Cerebellar nuclear complex (tissue), 1 donor: ENCODE measurements at places on chromosomes 5 and 9.

DNA sequence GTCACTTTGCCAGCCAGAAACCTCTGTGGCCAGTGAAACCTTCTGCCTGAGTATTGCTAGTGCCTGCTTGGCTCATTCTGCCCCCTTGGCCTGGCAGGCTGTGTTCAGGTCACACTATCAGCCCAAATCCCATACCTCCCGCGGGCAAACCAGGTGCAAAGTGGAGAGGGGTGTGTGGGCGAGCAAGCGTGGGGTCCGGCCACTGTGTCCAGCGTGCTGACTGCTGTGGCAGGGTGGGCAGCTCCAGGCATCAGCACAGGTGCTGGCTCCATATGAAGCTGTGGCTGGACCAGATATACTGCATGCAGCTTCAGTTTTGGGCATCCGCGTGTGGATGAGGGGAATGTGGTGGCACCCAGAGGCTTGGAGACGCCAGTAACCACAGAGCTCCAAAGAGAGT lies 576.5 kb upstream of the EDIL3 start:
- DNase-seq, result no peak

GRCh38 chr9:1173993-1174392 lies 123.8 kb downstream of the DMRT2 start:
- DNase-seq, result no peak

GRCh38 chr5:4625206-4625896 lies 514.8 kb upstream of the ADAMTS16 start:
- DNase-seq, result no peak

DNA sequence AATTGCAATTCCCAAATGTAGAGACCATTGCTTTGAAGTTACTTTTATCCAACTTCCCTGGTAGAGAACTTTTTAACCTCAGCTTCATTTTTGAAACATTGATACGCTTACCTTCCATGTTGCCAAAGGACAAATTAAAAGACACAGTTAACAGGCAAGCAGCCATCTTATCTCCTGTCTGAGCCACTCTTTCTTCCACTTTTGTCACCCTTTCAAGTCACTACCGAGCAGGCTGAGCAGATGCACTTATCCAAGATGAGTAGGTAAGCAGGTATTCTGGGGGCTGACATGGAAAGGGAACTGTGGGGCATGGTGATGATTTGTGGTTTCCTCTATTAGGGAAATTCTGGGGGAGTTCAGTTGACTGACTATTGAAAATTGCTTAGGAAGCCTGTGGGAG lies 66.7 kb downstream of the DOCK2 start:
- DNase-seq, result no peak

DNA sequence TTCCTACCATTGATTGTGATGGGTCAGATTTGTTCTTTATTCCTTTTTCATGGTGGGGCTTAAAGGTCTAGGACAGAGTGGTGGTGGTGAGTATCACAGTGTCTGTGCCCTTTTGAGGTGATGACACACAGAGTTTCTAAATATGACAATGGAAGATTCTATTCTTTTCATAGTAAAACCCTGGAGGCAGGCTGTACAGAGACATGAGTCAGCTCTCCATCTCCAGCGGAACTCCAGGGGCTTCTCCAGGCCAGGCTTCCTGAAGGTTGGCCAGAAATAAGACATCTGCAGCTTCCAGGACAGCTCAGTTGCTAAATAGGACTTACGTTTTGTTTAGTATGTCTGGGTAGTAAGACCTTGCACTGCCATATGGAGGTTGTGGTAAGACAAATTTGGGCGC lies 229.5 kb downstream of the CD180 start:
- DNase-seq, result no peak

DNA sequence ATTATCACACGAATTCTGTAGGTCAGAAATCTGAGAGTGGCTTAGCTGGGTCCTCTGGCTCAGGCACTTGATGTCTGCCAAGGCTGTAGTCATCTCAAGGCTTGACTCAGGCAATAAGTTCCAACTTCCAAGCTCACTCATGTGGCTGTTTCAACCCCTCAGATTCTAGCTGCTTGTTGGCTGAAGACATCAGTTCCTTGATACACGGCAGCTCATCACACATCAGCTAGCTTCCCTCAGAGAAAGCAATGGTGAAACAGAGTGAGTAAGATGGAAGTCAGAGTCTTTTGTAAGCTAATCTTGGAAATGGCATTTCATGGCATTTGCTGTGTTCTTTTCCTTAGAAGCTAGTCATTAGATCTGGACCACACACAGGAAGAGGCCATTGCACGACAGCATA lies 204.2 kb upstream of the PTGER4 start:
- DNase-seq, result no peak

DNA sequence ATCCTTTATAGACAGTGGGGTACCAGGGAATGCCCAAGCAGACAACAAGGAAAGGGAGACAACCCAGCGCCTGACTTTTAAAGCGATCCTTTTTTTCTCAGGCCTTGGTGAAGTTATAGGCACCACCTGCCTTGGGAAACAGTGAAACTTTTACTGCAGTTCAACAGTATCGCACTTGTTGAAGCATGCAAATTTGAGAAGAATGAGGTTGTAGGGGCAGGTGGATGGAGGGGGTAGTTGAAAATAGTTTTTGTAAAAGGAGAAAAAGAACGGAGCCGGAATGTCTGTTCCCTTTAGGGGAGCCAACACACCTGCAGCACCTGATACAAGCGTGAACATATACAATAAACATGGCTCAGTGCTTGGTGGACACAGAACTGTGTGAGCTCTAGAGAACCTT lies 190.2 kb upstream of the NR3C1 start:
- DNase-seq, result no peak

- no peak for DNase-seq
These were observed 44.6 kb upstream of the SHOC1 start for GRCh38 chr9:111839387-111839786.

GRCh38 chr9:136504512-136505348 lies 21.9 kb upstream of the SEC16A start:
- DNase-seq, result no peak

- DNase-seq, result no peak
These were observed 246.6 kb downstream of the TAF11L14 start for GRCh38 chr5:17880869-17881268.

DNA sequence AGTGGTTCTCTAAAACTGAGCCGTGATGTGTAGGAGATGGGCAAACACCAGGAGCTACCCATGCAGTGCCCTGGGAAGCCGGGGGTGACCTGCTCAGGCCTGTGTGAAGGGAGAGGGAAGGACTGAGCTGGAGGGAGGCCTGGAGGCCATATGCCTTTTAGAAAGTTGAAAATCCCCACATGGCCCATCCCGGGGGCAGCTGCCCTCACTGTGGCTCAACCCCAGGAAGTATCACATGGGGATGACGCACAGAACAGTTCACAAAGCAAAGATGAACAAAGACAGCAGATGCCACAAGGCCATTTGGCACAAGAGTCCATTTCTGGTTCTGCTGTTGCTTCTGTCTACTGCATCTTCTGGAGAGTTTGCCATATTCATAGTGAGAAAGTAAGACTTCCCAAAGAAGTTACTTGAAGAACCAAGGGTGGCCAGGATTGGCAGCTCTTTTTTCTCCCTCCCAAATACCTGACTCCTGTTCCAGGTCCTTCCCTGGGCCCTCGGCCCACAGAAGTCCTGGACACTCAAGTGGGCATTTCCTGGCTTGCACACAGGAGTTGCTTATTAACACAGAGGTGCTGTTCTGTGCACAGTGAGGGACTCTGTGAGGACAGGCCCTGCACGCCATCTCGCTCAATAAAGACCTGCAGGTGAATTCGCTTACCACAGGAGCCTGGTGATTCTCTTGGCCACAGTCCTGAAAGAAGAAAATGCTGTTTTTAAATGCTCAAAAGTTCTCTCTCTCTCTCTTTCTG lies 25.1 kb downstream of the ACSL6 start:
- no peak for DNase-seq

DNA sequence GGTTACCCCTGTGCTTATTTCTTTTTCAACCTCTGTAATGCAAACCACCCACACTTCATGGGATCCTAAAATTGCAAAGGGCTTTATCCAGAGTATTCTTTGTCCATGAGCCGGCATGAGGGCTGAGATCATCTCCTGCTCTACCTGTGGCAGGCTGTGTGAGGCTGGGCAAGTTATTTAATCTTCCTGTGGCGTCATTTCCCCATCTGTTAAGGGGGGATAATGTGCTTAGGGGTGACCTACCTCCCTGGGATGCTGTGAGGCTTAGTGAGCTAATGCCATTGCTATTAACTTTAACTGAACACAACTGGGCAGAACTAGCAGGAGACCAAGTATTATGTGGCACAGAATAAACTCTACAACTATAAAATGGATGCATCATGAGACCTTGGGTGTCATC lies 17.0 kb downstream of the FRMPD1 start:
- DNase-seq, result no peak

- DNase-seq, result no peak
These were observed 75.8 kb upstream of the SARDH start for GRCh38 chr9:133813749-133814585.

- no peak for DNase-seq
These were observed 74.3 kb downstream of the NDFIP1 start for GRCh38 chr5:142182840-142183239.

DNA sequence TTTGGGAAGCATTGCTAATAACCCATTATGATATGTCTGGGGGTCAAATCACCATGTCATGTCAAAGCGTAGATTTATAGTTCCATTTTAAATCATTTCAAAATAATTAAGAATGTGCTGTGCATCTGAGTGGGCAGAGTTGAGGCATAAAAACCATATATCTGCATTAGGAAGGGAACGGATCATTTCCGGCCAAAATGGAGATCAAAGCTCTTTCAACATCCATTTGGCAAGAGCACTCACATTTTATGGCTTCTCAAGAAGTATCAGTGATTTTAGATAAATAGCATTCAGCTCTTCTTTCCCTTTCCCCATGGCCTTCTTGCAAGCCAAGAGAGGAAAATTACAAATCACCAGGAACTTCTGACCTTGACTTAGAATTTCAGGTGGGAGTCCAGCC lies 89.9 kb downstream of the HSPA4 start:
- DNase-seq, result no peak

DNA sequence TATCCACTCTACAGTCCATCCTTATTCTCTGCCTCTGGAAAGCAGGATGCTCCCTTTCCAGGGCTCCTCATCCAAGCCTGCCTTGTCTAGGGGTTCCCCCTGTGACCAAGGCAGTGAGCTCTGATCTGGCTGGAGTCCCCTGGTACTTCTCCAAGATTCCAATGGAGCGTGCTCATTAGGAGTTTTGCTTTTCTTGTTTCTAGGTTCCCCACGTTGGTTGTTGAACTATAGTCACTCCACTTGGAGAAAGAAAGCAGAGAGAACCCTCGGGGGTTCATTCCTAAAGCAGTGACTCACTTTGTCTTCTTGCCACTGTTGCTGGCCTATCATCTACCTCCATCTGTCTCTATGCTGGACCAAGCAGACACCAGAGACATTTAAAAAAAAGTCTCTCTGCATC lies 192.6 kb downstream of the TLE4 start:
- no peak for DNase-seq

- DNase-seq, result no peak
These were observed 78.3 kb upstream of the SEMA6A start for GRCh38 chr5:116652903-116653302.

DNA sequence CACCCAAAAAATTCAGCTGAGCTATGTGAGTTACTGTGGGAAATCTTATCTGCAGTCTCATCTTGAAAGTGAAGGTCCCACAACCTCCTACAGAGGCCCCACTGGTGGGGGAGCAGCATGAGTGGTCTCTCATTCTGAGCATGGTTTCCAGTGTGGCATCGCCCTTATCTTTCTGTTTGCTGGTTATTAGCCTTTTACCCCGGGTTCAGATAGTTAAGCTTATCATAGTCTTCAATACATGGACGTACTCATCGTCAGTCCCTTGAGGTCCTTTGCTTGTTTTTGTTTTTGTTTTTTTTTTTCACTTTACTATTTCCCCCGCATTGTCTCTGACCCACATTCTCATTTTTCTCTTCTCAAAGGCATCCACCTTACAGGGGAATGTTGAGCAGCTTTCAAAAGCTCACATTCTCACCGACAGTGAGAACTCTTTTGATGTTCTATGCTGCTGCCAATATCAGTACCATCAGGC lies 7.7 kb upstream of the HAVCR2 start:
- no peak for DNase-seq

- no peak for DNase-seq
These were observed 27.0 kb downstream of the PRDM6 start for GRCh38 chr5:123116058-123116457.

- DNase-seq, result no peak
These were observed 21.5 kb downstream of the DCANP1 start for GRCh38 chr5:135425641-135426040.

DNA sequence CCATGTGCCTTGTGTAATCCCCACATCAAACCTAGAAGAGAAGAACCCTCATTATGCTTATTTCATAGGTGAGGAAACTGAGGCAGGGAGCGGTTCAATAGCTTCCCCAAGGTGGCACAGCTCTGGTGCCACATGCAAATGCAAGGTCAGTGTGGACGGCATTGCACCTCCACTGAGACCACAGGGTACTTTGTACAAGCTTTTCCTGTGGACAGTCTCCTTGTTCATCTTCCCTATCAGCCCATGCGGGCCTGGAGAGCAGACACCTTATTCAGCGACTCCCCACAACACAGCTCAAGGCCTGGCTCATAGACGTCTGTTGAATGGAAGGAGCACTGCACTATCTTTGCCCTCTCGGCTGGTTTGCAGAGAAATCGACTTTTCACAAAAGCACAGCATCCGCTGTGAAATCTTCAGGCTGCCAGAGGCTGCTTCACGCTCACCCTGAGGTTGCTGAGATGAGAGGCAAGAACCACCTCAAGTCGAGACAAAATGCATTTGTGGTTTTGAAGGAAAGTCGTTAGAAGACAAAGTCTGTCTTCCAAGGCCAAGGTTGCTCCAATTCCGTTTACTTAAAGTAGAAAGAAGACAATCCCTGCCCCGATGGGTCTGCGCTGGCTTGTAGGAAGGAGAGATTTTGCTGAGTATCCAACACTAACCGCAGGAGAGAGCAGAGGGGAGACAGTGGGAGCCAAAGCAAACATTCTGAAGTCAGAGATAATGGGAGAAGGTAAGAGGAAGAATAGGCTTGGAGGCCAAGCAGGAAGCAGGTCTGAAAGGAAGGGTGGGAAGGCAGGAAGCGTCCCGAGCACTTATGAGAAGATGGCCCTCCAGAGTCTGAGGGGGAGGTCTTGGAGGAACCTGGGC lies 34.2 kb upstream of the STRBP start:
- no peak for DNase-seq
